ENCODE measurements at places on chromosomes 5 and 9.

DNA sequence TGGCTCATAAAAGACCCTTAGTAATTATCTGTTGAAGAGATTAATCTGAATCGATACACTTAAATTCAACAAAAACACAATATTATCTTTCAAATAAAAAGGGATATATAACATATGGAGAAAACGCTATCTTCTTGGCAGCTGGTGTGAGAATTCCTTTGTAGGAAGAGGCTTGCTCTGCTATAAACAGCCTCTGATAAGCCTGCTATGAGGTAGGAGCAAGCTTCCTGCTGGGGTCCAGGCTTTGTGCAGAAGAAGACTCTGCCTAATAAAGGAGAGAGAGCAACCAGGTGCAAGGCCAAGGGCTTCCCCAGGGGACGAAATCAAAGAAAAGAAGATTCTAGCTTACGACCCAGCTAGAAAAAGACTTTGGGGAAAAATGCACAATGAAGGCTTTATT, 43.3 kb upstream of the SSBP2 start:
- peak; percentile 36 for DNase-seq

DNA sequence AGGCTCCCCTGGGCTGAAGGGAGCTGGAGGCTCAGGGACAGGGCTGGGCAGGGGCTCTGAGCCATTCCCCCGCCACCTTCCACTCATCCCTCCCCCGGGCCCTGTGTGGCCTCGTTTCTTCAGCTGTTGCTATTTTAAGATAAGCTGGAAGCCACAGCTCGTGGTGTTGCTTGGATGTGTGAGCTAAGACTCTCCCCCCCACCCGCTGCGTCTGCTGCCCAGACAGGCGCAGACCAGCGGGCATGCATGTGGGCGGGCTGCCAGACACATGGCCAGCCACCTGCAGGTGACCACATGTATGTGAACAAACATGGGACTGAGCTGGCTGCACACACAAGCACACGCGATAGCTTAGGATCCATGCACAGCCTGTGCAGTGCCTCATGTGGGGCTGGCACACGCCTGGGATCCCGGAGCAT, 8.7 kb downstream of the SNCB start:
- DNase-seq, result no peak

DNA sequence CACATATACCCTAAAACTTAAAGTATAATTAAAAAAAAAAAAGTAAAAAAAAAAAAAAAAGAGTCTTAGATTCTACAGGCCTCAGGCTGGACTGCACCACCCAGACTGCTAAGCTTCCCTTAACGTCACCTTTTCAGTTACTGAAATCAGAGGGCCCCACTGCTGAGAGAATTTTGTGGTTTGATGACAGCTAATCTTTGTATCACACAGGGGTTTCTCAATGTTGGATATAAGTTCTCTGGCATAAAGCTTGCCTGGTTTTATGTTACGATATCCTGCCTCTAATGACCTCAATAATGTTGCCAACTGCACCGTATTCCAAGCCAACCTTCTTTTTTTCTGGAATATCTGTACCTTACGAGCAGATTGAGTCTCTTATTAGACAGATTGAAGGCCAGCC, 43.1 kb upstream of the C6 start:
- peak; percentile 85 for DNase-seq

DNA sequence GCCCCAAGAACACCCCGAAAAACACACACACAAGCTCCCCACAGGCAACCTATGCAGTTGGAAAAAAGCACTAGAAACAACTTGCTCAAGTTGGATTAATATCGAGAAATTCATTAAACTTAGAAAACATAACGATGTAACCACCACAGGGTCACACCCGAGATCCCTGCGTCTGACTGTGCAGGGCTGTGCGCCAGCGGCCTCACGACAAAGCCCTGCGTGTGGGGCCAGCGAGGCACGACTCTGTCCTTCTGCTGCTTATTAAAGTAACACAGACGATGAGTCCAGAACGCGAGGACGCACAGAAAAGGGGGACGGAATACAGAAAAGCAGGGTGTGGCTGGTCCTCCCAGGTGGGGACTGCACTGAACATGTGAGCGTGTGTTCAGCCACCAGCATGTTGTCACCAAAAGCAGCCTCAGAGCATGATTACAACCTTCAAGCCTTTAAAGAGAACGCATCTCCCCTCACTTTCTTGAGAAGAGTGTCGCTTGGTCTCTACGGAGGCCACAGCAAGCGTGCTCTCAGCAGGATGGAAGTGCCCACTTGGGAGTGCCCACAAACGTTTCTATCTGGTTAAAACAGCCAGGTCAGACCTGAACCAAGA, 14.4 kb downstream of the SLC12A7 start:
- no peak for DNase-seq

GRCh38 chr5:109690242-109690974, 681 bp downstream of the MAN2A1 start:
- DNase-seq, result peak; percentile 52

- no peak for DNase-seq
Measured at GRCh38 chr5:163838738-163839137, 333.3 kb downstream of the MAT2B start.

DNA sequence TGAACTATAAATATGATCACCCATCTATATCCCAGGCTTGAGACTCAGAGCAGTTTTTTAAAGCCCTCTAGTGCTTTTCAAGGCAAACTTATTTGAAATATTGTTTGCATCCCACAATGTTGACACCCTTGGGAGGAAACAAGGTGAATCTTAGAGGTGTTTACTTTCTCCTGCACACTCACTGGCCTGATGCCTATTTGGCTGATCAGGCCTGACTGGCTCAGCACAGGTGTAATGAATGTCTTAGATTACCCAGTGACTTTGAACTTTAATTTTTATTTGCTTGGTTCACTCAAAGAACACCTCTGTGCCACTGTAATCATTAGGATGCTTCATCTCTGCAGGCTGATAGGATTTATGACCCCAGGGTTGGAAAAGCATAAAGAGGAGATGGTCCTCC, 158.3 kb downstream of the KCTD16 start:
- no peak for DNase-seq

GRCh38 chr5:57598756-57599155, 116.1 kb upstream of the ACTBL2 start:
- peak; percentile 60 for DNase-seq

DNA sequence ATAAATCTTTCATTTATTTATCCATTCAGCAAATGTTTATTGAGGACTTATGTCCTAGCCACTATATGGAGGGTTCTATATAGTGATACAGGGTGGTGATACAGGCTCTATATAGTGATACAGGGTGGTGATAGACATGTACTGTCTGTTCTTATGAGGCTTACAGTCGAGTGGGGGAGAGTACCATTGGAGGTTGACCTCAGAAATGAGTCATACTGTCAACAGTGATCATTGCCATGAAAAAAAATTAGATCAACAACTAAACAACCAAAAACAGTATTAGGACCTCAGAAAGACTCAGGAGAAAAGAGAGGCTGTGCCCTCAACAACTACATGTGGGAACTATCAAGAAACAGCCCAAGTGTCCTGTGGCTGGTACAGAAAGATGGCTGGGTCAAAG, 22.0 kb downstream of the PAPPA start:
- DNase-seq, result no peak

GRCh38 chr9:121138973-121139372, 62.7 kb downstream of the RAB14 start:
- no peak for DNase-seq

DNA sequence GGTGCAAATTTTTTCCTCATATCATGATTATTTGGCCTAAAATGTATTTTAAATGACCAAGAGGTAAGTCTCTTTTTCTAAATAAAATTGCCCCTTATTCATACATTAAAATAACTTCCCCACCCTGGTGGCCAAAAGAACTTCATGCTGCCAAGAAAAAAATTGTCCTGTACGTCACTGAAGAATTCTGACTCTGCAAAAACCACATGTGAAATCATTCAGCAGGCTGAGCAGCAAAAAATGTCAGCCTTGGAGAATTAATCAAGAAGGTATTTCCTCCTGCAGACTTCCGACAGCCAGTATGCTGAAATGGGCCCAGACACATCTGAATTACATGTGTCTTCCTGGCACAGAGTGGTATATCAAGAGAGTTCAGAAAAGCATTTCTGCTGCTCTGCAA, 94.6 kb upstream of the HMHB1 start:
- peak; percentile 92 for DNase-seq

DNA sequence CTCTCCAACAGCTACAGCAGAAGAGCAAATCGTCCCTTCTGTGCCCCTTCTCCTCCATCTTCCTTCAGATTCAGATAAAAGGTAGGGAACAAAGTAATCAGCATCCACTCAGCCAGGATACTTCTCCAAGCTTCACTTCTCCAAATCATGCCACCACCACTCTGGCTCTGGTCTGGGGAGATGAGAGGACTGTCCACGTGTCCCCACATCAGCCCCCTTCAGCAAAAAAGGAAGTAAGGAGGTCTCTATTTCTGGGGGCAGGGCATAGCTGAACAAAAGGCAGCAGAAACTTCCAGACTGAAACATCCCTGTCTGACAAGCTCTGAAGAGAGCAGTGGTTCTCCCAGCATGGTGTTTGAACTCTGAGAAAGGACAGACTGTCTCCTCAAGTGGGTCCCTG, 116.9 kb downstream of the C5orf15 start:
- DNase-seq, result no peak

DNA sequence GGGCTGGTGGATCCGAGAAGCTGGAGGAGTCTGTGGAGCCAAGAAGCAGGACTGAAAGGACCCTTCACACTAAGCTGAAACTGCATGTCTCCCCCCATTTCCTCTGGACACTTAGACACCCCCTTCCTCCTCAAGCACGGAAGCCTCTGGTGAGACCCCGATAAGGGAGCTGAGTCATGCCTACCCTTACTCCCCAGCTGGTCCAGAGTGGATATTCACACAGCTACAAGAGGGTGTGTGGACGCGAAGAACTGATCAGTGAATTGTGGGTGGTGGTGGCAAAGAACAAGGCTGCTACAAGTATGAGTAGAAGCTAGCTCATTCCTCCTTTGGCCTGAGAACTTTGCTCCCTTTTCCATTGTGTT, 4.3 kb downstream of the TLN1 start:
- no peak for DNase-seq

DNA sequence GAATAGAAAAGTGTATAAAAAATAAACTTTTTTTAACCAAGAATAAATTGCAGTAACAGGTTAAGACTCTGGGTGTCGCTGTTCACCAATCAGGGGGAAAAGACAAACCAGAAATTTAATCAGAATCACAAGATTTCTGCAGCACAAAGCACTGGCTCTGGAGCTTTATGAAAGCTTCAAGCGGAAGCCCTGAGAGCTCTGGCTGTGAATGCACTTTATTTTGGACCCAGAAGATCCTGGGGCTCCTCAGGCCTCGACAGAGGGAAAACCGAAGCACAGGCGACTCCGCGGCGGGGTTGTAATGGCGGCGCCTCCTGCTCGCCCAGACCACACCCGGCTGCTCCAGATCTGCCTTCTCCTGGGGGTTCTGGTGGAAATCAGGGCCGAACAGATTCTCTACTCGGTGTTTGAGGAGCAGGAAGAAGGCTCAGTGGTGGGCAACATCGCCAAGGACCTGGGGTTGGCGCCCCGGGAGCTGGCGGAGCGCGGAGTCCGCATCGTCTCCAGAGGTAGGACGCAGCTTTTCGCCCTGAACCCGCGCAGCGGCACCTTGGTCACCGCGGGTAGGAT, at the start of gene PCDHGA4:
Gene PCDHGA4, plus strand, starts transcription at position 122 of the 570 bp plus-strand sequence. Its CDS starts 87 bp downstream, at position 209.
- peak; percentile 49 for DNase-seq

- DNase-seq, result no peak
Measured at GRCh38 chr5:140225396-140225795, 50.4 kb downstream of the CYSTM1 start.

- DNase-seq, result no peak
Measured at GRCh38 chr9:94932652-94933510, 206.4 kb downstream of the AOPEP start.

DNA sequence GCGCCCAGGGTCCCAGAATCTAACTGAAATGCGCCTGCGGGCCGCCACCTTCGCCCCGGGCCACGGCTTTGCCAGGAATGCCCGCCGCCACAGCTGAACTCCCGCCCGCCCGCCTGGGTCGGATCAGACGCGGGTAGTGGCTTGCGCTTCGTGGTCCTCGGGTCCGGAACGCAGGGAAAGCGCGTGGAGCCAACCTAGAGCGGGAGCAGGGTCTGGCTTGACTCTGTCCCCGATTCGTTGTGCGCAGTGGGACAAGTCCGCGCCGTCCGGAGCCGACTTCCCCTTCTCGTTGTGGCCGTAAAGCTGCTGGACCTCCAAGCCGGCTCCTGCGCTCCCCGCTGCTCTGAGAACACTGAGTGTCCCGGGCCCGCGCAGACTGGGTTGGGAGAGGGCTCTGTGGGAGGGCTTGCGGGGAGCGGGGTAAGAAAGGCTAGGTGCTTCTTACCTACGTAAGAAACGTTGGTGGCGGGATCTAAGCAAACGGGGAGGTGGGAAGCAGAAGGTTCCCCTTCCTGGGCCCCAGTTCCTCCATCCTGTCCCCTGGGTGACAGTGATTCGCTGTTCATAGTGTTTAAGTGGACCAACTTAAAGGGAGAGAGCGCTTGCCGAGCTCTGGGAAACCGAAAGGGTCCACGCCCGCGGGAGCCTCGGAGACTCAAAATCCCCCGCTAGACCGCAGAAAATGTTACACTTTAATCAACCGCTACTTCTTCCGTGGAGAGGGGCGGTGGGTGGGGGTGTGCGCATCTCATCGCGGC, 4.4 kb upstream of the FOXE1 start:
- no peak for DNase-seq

DNA sequence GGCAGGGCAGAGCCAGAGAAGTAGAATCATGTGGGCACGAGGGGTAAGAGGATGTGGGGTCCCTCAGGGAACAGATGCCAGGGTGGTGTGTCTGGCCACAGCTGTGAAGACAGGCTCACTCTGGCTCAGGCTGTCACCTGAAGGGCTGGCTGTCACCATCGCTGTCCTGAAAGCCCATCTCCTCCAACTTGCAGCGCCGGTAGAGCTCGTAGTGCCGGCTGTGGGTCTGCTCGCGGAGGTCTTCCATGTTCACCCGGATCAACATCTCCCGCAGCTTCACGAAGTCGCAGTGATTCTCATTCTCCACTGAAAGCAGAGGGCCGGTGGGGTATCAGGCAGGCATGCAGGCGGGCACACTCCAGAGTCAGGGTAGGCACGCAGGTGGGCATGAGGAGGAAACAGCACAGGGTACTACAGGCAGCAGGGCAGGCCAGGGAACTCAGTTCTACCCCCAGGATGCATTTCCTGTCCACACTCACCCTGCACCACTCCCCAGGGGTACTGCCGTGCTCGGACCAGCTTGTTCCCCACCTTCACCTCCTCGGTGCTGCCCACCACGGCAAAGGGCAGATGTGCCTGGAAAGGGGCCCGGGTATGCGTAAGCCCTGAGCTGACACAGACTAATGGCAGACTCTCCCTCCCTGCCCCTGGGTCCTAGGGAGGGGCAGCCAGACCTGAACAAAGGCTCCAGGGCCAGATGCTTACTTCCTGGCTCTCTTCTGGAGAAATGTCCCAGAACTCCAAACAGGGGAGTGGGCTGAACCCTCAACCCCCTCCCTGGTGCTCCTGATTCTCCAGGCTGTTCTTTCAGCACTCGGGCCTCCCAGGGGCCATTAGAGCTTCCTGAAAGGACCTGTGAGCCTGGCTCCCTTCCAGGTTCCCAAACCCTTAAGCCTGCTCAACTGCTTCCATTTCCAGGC, 14.4 kb downstream of the CCNI2 start:
- DNase-seq, result no peak

GRCh38 chr5:60514152-60514551, 185.8 kb downstream of the DEPDC1B start:
- DNase-seq, result no peak
